ENCODE measurements at places on chromosomes 1 and 21.

DNA sequence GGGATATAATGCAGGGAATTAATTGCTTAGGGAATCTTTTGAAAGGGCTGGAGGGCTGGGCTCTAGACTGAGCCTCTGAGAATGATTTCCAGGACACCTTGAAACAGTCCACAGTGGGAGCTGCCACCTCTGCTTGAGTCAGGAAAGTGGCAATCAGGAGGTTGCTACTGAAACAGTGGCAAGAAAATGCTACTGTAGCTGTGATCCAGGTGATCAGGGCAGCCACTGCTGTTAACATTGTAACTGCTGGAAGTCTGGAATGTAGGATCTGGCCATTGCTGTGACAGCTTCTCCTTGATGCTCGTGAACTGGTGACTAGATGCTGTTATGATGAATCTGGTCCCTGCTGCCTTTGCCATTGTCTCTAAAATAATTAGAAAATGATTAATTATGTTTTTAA, 12.8 kb downstream of the MAGI3 start:
- no peak for DNase-seq

DNA sequence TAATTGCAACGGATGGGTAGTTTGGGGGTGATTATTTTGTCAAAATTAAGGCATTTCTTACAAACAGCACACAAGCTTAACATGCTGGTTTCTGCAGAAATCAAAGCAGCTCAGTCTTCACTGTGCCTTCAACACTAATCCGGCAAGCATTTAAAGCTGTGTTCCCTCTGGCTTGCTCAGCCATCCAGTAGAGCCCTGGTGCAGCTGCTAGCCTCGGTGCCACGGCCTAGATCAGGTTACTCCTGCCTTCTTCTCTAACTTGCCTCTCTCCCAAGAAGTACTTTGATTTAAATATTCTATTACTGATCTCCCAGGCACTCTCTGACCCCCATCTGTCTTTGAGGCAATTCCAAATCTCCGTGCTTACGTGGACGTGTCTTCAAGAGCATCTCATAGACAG, 85.6 kb downstream of the GREM2 start:
- no peak for DNase-seq

DNA sequence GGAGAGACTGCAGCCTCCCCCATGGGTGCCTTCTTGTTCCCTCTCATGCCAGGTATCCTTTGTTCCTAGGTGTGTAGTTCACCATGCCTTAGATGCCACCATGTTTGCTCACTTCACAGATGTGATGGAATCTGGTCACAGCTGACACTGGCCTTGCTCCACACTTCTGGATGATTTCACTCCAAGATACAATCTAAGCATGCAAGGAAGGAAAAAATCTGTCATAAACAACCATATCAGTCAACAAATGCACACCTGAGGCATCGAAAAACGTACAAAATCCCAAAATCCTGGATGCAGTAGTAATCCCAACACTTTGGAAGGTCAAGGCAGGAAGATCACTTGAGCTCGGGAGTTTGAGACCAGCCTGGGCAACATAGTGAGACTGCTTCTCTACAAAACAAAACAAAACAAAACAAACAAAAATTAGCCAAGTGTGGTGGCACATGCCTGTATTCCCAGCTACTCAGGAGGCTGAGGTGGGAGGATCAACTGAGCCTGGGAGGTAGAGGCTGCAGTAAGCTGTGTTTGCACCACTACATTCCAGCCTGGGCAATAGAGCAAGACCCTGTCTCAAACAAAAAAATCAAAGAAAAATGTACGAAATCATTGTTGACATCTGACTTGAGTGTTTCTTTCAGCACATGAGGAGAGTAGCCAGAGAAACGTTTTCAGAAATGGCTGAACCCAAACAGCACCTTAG, 17.1 kb upstream of the PTPRF start:
- DNase-seq = no peak

- no peak for DNase-seq
These were observed 20.5 kb downstream of the KNCN start for GRCh38 chr1:46530791-46531409.

GRCh38 chr21:27570306-27570868, 603.5 kb upstream of the ADAMTS5 start:
- no peak for DNase-seq

- DNase-seq = peak; percentile 33
These were observed 44.1 kb upstream of the SLC25A33 start for GRCh38 chr1:9494936-9495758.
